ENCODE measurements at places on chromosomes 1 and 21.

DNA sequence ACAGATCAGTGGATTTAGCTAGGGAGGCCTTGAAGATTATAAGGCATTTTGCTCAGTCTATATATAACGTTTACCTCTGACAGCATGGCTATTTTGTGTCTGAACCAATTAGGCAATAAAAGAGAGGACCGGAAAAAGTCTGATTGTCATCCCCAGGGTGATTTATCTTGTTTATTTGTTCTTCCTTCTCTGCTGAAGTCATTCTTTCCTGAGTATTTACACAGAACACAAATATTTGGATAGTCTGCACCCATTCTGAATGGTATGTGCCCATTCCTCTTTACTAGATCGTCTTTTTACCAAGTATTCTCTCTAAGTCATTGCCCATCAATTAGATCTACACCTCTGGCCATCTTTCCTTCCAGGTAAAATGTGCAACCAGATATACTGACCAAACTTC lies 1602.9 kb downstream of the KCNT2 start:
- no peak for DNase-seq

DNA sequence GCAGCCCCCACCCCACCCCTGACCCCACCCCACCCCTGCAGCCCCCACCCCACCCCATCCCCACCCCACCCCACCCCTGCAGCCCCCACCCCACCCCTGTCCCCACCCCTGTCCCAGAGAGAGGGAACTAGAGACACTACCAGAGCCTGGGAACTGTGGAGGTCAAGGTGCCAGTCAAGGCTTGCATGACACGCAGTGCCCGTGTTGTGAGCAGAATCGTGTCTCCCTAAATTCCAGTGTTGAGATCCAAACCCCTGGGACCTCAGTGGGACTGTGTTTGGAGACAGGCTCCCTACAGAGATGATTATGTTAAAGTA lies 18.4 kb upstream of the SUMO3 start:
- no peak for DNase-seq

GRCh38 chr1:160108888-160109662 lies 6.5 kb upstream of the ATP1A2 start:
- DNase-seq: peak; percentile 35

GRCh38 chr1:178644308-178645120 lies 80.5 kb upstream of the RALGPS2 start:
- DNase-seq: no peak

DNA sequence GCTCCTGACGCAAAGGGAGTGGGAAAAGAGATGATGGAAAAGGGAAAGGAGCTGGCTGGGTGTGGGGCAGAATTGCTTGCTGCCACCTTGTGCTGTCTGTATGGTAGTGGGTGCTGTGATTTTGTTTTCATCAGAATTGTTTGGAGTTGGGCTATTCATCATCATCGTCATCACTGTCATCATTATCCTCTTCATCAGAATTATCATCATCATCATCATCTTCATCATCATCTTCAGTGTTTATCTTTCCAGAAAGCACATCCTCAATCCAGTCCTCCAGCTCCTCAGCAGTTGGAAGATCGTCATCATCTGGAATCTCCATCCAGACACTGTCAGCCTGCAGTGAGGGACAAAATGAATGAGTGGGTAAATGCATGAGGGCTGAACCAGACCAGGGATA lies 59.3 kb downstream of the VANGL1 start:
- DNase-seq: no peak

DNA sequence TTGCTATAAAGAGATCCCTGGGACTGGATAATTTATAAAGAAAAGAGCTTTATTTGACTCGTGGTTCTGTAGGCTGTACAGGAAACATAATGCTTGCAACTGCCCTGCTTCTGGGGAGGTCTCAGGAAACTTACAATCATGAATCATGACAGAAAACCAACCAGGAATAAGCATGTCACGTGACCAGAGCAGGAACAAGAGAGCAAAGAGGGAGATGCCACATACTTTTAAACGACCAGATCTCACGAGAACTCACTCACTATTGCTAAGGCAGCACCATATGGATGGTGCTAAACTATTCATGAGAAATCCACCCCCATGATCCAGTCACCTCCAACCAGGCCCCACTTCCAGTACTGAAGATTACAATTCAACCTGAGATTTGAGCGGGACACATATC lies 49.8 kb upstream of the RCC1 start:
- DNase-seq: no peak

DNA sequence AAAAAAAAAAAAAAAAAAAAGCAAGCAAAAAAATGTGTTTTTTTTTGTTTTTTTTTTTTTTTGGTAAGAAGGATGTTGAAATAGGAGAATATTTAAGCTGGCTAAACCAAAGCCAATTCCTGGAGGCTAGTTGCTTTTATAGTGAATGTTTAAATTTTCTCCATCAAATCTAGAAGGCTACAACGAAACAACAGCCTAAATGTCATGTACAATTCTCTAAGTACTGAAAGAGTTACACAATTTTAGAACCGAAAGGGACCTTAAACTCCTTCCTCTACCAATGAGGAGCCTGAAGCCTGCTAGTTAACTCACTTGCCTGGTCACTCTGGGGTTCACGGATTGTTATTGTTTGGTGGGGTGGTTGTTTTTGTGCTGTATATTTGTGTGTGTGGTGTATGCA lies 3.5 kb downstream of the WLS start:
- no peak for DNase-seq

DNA sequence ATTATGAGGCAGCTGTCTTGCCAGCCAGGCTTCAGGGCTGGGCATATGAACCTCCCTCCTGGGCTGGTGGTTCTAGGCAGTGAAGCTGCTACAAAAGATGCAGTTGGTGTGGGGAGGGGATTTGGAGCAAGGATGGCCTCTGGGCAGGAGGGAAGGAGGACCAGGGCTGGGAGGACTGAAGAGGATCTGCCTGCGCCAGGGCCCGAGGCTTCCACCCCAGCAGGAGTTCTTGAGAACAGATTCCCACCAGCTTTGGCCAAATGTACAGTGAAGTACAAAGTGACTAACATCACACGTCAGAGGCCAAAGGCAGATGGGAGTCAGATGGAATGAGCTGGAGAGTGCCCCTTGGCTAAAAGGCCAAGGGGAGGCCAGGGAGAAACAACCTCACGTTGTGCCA lies 62.4 kb downstream of the DDX20 start:
- DNase-seq: no peak

DNA sequence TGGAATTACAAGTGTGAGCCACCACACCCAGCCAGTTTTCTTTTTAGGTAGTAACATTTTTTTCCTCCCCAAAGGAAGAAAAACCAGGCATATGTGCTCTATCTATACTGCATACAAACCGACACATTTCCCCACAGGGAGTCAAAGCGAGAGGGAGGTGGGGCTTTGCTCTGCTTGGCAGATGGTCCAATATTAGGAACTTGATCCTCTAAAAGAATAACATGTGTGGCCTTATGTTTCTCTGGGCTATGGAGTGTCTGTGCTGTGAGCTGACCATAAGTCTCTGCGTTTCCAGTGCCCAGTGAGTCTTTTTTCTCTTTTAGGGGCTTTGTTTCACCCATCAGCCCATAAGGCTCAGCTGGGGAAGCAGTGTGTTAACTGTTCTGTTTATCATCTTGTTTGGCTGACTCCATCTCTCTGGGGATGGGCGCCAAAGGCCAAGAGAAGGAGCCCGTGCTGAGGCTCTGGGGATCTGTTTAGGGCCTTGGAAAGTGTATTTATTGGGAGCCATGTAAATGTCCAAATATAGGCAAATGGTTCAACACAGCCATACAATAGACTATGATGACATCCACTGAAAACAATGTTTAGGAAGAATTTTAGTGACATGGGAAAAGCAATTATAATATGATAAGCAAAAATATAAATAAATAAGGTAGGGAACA lies 20.2 kb downstream of the LMOD1 start:
- DNase-seq: no peak

DNA sequence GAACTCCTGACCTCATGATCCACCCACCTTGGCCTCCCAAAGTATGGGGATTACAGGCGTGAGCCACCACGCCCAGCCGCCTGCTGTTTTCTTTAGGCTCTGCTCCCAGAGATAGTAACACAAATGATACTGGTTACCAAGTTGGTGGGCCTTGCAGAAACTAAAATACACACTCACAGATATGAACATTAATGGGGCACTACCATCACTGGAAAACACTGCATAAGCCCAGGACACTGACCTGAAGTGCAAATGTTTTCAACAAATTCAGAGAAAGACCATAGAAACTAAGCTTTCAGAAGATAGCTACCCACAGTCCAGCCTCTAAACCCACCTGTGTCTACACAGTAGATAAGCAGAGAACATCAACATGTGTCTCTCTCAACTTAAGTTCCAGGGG lies 180.5 kb downstream of the FCRL5 start:
- no peak for DNase-seq

- no peak for DNase-seq
Measured at GRCh38 chr1:53693773-53694717, 44.9 kb downstream of the GLIS1 start.

DNA sequence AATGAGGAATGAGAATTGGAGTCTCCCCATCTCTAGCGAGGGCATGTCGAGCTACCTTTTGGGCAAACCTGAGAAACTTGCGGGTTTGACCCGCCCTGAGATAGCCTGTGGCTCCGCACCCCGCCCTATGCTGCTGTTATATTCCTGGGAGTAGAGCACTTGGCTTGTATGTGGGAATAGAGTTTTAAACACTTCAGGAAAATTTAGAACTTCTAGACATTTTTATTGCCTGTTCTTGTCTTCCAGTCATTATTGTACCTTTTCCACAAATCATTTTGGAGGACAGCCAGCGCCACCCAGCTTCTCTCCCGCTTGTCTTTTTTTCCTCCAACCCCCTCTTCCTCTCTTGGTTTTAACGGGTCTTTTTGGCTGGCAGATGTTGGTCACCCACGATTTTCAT lies 738 bp downstream of the GNPAT start:
- DNase-seq: peak; percentile 51

- peak; percentile 53 for DNase-seq
Measured at GRCh38 chr1:51240084-51240483, 4.0 kb downstream of the RNF11 start.

GRCh38 chr1:54965624-54966340 lies 14.6 kb upstream of the TMEM61 start:
- DNase-seq: peak; percentile 59

DNA sequence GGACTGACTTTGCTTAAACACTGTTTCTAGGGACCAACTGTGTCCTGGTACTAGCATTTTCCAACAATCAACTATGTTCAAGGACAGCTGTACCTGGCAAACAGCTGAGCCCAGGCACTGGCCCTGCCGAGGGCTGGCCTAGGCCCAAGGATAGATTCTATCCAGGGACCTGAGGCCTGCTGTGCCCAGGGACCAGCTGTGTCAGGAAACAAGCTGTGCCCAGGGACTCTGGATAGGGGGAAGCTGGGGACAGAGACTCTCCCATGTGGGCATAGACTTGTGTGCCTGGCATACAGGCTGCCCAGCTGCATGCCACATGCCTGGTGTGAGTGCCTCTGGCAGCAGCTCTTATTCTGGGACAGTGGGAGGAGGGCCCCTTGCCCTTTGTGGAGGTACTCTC lies 38.1 kb upstream of the POU3F1 start:
- no peak for DNase-seq

GRCh38 chr1:75469586-75470173 lies 141.2 kb downstream of the SLC44A5 start:
- no peak for DNase-seq

DNA sequence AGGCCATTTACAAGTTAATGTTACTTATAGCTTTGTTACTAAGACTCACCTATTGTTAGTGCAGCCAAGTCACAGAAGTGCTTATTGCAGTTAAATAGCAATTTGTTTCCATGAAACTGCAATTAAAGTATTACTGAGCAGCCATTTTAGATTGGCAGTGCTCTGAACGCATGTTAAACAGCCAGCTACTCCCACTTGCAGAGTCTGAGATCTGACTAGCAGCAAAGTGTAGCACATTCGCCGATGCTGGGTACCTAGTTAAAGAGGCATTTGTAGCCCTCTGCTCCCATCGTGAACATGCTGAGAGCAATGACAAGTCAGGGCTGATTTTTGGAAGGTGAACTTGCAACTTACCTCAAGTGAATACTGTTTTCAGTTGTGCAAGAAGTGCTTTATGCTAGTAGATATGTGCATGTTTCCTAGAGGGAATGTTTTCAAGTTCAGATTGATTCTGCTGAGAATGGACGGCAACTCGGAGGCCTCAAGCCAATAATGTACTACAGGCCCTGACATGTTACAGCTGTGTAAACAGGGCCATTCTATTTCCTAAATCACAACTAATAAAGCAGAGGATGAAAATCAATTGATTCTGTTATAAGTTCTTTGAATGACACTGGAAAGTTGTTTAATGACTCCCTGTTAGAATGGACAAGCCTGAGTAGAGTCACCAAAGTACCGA lies 19.8 kb downstream of the LMO4 start:
- DNase-seq: no peak
